ENCODE measurements at places on chromosomes 6 and 20.
A peak's percentile ranks its signal among the peaks of the same experiment; 100 is the strongest.

- no peak for DNase-seq
Measured at GRCh38 chr20:61516346-61517208, 264.5 kb downstream of the CDH4 start.

DNA sequence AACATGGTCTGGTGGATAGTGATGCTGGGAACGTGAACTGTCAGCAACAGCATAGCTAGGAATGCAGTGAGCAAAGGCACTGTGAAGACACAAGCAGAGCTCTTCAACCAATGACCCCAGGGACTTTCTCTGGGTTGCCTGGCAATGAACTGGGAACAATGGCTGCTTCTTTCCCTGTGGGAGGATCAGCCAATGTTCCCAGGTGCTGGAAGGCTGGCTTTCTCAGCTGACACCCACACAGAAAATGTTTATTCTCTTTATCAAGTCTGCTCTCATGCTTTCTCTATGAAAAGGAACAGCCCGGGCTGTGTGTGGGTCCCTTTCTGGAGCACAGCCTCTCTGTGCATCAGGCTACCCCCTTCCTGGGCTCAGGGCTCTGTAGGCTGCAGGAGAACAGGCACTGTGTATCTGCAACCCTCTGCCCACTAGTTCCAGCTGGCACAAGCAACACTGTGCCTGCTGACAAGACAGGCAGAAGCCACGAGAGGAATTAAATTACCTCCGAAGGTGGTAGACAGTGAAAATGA, 54.2 kb downstream of the HFE start:
- no peak for DNase-seq

GRCh38 chr6:6886171-6886885, 221.4 kb upstream of the RREB1 start:
- no peak for DNase-seq

- DNase-seq, result no peak
Measured at GRCh38 chr6:3887150-3887700, 38.1 kb downstream of the FAM50B start.

DNA sequence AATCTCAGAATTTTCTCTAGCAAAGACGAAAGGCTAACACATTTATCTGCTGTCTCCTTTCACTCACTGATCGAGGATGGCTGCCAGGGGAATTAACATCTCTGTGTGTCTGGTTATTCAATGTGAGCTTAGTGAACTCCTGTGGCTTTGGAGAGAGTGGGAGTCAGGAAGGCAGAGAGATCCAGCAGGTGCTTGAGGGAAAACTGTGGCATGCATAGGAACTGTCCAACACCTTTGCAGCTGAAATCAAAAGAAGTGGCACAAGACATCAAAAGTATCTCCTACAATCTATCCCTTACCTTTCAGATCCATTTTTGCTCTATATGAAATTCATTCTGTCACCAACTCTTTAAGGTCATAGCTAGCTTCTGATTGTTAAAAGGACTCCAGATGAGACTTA, 11.8 kb upstream of the FAM184A start:
- no peak for DNase-seq

DNA sequence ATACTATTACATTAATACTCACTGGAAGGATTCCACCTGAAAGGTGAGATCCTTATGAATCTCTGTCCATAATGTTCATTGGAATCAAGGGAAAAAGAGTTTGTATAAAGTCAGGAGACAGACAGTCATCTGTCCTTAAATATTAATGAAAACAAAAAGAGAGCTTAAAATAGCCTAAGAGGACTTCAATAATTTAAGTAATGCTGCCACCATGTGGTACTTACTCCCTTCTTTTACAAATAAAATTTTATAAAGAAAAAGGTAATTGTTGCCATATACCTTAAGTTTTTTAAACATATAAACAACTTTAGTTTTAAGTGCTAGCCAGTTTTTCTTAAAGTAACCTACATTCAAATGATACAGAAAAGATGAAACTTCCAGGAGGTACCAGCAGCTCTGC, 5.1 kb downstream of the BLOC1S5 start:
- no peak for DNase-seq

DNA sequence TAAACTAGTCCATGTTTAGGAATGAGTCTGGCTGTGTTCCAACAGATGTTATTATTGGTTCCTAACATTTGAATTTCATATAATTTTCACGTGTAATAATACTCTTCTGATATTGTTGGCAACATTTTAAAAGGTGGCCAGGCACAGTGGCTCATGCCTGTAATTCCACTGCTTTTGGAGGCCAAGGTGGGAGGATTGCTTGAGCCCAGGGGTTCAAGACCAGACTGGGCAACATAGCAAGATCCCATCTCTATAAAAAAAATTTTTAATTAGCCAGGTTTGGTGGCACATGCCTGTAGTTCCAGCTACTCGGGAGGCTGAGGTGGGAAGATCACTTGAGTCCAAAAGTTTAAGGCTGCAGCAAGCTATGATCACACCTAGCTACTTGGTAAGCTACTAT, 116.2 kb downstream of the MTHFD1L start:
- no peak for DNase-seq

DNA sequence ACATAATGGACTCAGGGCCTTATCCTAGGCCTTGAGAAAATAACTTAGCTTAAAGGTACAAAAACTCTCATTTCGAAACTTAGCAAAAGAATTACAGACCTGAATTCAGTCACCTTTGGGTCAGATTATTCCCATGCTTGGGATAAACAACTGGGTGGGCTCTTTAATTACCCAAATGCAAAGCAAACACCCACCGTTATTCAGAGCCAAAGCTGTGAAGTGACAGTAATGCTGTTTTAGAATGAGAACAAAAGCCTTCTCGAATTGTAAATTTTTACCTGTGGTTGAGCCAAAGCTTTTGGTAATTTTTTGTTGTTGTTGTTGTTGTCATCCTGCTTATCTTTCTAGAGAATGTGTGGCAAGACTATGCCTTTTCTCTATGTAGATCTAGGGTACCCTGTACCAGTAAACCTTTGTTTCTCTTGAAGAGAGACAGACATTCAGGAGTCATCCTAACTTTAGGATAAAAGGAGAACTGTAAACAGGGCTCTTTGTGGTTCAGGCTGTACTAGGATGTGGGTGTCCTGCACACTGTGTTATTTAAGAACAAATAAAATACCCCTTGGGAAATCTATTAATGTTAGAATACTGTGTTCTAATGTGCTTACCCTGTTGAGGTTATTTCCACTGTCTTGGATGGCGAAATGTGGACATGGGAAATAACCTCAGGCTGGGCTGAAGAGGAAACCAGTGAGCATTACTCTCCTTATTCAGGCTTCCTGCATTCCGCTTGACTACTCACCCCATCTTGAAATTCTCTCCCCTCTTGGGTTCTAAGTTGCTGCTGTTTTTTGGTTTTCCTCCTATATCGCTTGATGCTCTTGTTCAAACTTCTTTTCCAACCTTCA, 480.7 kb downstream of the CD83 start:
- no peak for DNase-seq

GRCh38 chr6:109526905-109527628, 44.0 kb upstream of the ZBTB24 start:
- DNase-seq, result no peak

DNA sequence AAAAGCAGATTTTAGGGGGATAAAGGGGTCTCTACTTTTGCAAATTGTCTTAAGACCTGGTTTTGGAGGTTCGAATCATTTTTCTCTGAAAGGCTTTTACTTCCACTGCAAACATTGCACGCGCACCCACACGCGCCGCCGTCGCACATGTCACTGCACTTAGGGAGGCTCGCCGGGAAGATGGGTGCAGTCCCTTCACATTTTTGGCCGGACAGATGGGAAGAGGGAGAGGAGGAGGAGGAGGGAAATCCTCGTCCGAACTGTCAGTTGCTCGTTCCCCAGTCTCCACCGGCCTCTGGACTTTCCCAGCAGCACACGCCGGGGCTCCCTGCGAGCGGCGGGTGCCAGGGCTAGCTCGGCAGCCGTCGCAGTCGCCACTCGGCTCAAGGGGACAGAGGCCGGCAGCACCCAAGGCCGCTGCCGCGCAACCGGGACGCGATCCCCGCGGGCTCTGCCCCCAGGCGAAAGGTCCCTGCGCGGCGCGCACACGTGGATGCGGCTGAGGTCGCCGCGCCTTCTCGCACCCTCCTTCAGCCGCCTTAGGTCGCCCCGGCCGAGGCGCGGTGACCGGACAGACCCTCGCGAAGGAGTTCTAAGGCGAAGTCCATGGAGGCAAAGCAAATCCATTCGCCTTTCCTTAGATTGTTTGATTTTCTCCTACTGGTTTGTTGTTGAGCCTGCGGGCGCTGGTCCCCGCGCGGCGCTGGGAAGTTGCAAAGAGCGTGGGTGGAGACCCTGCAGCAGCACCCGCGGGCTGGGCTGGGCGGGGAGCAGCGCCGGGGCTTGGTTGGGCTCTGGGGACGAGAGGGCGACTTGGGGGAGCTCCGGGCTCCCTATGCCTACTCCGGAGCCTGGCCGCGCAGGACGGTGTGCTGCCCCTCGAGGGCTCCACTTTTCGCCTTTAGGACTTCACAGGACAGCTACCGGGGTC, 1.2 kb downstream of the MYB start:
- peak; percentile 9 for DNase-seq
